ENCODE measurements at places on chromosomes 7 and 10. TPM values are rescaled to one million over a fixed set of nuclear protein-coding genes. Genes with fewer than 3 reads are reported as not detected.

DNA sequence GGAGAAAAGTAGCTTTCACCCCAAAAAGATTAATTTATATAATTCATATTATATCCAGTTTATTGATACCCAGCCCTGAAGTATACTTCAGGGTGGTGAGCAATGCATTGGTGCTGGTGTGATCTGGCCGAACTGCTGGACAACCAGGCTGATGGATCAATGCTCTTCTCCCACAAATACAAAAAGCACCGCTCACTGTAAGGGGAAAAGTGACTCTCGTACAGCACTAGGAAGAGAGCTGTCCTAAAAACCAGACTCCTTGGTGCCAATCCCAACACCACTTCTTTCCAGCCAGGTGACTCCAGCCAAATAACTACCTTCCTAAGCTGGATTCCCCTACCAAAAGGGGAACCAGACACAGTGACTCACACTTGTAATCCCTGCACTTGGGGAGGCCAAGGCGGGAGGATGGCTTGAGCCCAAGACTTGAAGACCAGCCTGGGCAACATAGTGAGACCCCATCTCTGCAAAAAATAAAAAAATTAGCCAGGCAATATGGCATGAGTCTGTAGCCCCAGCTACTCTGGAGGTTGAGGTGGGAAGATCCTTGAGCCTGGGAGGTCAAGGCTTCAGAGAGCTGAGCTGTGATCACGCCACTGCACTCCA lies 13.1 kb upstream of the TNPO3 start:
- DNase-seq: no peak
- H3K4me1 ChIP-seq: no peaks in the 10 kb centered on the region
- no peak overlapping the region for H3K4me3 ChIP-seq

DNA sequence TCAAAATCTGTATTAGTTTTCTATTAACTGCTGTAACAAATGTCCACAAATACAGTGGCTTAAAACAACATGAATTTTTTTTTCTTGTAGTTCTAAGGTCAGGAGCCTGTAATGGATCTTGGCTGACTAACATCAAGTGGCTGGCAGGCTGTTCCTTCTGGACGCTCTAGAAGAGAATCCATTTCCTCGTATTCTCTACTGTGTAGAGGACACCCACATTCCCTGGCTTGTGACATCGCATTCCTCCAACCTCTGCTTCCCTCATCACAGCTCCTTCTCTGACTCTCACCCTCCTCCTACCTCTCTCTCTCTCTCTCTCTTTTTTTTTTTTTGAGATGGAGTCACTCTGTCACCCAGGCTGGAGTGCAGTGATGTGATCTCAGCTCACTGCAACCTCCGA lies 4.8 kb upstream of the CALHM1 start:
- no peak overlapping the region for H3K4me3 ChIP-seq
- H3K27me3 ChIP-seq: no peaks in the 10 kb centered on the region
- DNase-seq: no peak
- no peaks in the 10 kb centered on the region for H3K4me1 ChIP-seq
- no peak overlapping the region for H3K27ac ChIP-seq

GRCh38 chr10:63192826-63193225 lies 59.7 kb downstream of the NRBF2 start:
- H3K4me3 ChIP-seq: no peak overlapping the region
- H3K4me1 ChIP-seq: peaks cover 6% of the 10 kb centered on the region
- H3K27me3 ChIP-seq: no peaks in the 10 kb centered on the region
- DNase-seq: no peak

- no peaks in the 10 kb centered on the region for H3K27me3 ChIP-seq
- peaks cover 41% of the 10 kb centered on the region for H3K4me1 ChIP-seq
- no peak for DNase-seq
These were observed 43.7 kb downstream of the CTTNBP2 start for GRCh38 chr7:117829450-117830117.

DNA sequence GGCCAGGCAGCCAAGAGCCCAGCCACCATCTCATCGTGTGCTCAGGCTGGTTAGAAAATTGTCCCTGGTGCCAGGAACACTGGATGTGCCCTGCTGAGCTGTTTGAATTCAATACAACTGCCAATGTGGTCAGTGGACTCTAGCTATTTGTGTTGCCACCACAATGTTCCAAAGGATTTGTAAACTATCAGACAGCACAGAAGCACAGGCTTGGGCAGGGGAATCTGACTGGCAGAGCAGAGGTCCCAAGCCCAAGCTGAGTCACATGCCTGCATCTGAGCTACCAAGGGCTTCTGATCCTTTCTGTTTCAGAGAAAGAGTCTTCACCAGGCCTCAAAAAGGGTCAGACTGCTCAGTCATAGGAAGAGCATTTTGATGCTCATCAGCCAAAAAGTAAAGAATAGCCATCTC lies 232.1 kb upstream of the SEMA3C start:
- no peak overlapping the region for H3K27ac ChIP-seq
- H3K36me3 ChIP-seq: no peaks in the 10 kb centered on the region
- no peak for DNase-seq
- H3K4me3 ChIP-seq: no peak overlapping the region
- H3K4me1 ChIP-seq: no peaks in the 10 kb centered on the region
- no peaks in the 10 kb centered on the region for H3K27me3 ChIP-seq

DNA sequence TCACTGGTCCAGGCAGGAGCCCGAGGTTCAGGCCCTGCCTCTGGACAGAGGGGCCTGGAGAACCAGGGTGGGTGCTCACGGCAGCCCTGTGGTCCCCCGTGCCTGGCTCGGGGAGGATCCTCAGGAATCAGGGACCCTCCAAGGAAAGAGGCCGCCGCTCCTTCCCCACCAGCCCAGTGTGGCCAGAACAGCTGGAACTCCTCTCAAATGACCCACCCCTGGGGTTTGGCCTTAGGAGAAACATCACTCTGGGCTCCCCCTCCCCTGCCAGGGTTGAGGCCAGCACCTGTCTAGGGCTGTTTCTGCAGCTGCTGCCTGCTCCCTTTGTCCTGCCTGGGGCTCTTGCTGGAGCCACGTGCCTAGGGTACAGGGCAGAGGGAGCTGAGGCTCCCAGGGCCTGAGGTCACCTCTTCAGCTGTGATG lies 161.0 kb downstream of the RNF216 start:
- H3K4me1 ChIP-seq: peaks cover 2% of the 10 kb centered on the region
- H3K27ac ChIP-seq: no peak overlapping the region
- DNase-seq: no peak
- peaks cover 51% of the 10 kb centered on the region for H3K36me3 ChIP-seq
- H3K4me3 ChIP-seq: no peak overlapping the region
- H3K27me3 ChIP-seq: no peaks in the 10 kb centered on the region

DNA sequence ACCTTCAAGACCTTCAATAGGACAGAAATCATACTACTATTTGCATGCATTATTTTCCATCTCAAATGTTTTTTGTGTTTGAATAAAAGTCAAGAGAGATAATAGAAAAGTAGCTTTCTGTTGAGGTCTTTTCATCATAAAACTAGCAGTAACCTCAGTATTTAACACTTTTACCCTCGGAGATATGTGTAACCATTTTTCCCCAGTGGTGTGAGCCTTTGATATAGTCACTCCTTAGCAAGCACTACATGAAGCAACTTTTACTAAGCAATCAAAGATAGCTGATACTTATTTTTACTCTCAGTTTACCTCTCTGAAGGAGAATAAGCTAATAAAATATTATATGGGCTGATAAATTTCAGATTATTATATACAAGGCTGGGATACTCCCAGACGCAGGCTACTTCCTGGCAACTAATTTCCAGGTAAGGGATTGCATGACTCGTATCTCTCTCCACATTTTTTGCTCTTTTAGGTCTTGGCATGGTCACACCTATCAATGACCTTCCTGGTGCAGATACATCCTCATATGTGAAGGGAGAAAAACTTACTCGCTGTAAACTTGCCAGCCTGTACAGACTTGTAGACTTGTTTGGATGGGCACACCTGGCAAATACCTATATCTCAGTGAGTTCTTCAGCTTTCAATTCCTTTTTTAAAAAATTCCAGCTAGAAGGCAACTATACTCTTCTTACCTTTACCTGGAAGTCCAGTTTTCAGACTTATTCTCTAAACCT lies 91.5 kb upstream of the MXI1 start:
- DNase-seq: no peak
- no peaks in the 10 kb centered on the region for H3K4me1 ChIP-seq
- no peak overlapping the region for H3K27ac ChIP-seq
- H3K27me3 ChIP-seq: no peaks in the 10 kb centered on the region
- H3K4me3 ChIP-seq: no peak overlapping the region

GRCh38 chr7:50534690-50535290 lies 30.4 kb downstream of the DDC start:
- H3K27ac ChIP-seq: no peak overlapping the region
- H3K27me3 ChIP-seq: no peaks in the 10 kb centered on the region
- no peaks in the 10 kb centered on the region for H3K4me1 ChIP-seq
- H3K4me3 ChIP-seq: no peak overlapping the region
- H3K36me3 ChIP-seq: no peaks in the 10 kb centered on the region

GRCh38 chr10:17001961-17002749 lies 127.5 kb downstream of the CUBN start:
- H3K36me3 ChIP-seq: no peaks in the 10 kb centered on the region
- H3K4me3 ChIP-seq: no peak overlapping the region
- H3K27ac ChIP-seq: peak overlapping the region; percentile 61
- peaks cover 7% of the 10 kb centered on the region for H3K4me1 ChIP-seq
- no peak for DNase-seq
- H3K27me3 ChIP-seq: no peaks in the 10 kb centered on the region

DNA sequence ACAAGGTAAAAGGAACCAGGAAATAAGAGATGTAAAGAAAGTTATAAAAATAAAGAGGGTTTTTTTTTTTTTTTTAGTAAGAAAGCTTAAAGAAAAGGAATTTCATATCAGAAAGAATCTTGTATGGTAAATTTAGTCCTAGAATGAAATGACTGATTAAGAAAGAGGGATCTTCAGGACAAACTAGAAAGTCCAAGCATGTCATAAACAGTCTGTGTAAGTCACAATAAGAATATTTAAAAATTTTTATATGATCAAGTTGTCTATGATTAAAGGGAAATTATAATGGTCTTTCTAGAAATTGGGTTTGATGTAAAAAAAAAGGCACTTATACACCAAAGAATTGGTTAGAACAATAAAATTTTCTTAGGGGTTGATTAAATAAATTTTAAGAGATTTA lies 289.5 kb downstream of the XPNPEP1 start:
- no peak overlapping the region for H3K4me3 ChIP-seq
- H3K36me3 ChIP-seq: no peaks in the 10 kb centered on the region
- H3K4me1 ChIP-seq: no peaks in the 10 kb centered on the region
- DNase-seq: no peak

GRCh38 chr7:135822376-135822775 lies 73.8 kb upstream of the FAM180A start:
- no peak overlapping the region for H3K27ac ChIP-seq
- DNase-seq: no peak
- no peaks in the 10 kb centered on the region for H3K27me3 ChIP-seq
- no peak overlapping the region for H3K4me3 ChIP-seq

DNA sequence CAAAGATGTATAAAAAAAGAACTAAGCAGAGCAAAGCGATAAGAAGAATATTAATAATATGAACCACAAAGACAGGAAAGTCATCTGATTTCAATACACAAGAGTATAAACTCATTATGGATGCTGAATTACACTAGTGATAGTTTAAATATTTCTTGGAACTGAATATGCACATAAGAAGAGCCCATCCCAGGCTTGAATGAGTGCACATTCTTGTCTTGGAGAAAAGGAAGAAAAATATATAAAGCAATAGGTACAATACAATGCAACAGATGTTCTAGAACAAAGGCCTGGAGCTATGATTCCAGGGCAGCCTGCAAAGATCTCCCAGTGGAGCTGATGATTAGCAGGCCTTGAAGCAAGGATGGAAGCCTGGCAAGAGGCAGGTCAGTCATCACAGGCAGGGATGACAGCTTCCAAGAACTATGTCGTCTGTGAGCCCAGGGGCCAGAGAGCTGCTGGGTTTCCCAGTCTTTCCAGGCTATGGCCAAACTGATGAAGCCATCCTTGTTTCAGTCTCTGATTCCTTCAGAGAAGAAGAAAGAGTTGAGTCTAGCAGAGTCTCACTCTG lies 277.6 kb downstream of the KCNMA1 start:
- H3K27ac ChIP-seq: no peak overlapping the region
- H3K4me3 ChIP-seq: no peak overlapping the region
- peaks cover 9% of the 10 kb centered on the region for H3K4me1 ChIP-seq
- H3K27me3 ChIP-seq: no peaks in the 10 kb centered on the region

Gene SKIDA1
- 2.9 TPM for total RNA-seq

Gene MCMBP
- 36.8 TPM for total RNA-seq

Gene PNLIP
- total RNA-seq: not detected

Gene OR6B1
- not detected for total RNA-seq

Gene AGBL3
- total RNA-seq: 3.1 TPM

Gene OR2A42
- not detected for total RNA-seq

Gene CYP3A4
- total RNA-seq: not detected

Gene ADRB1
- 34.5 TPM for total RNA-seq
